ENCODE measurements at places on chromosomes 11 and 22. TPM values are rescaled to one million over a fixed set of nuclear protein-coding genes. Genes with fewer than 3 reads are reported as not detected.

Gene C1QTNF5
- 7.7 TPM for total RNA-seq

Gene APOBEC3F
- 6.1 TPM for total RNA-seq

Gene BACE1
- total RNA-seq: 40.9 TPM

Gene SLC22A12
- total RNA-seq: not detected

Gene SGSM1
- not detected for total RNA-seq

Gene OR2D2
- total RNA-seq: not detected

Gene MAP6
- total RNA-seq: 0.32 TPM

Gene CCDC34
- 23.5 TPM for total RNA-seq

Gene C11orf97
- total RNA-seq: not detected

Gene LARGE1
- total RNA-seq: 3.4 TPM

Gene RAB38
- 9.2 TPM for total RNA-seq

Gene IL18
- total RNA-seq: 0.64 TPM

Gene DEFB131B
- total RNA-seq: not detected

Gene SLC29A2
- 6.1 TPM for total RNA-seq

Gene RAB3IL1
- 0.12 TPM for total RNA-seq

Gene C22orf31
- not detected for total RNA-seq

Gene RABL2B
- total RNA-seq: 9.8 TPM

Gene GGTLC3
- total RNA-seq: not detected

Gene SEC14L6
- total RNA-seq: not detected

Measured in M059J (cell line).